Foreskin fibroblast (primary cell): ENCODE measurements at places on chromosomes 6 and 20.
A peak's percentile ranks its signal among the peaks of the same experiment; 100 is the strongest.

DNA sequence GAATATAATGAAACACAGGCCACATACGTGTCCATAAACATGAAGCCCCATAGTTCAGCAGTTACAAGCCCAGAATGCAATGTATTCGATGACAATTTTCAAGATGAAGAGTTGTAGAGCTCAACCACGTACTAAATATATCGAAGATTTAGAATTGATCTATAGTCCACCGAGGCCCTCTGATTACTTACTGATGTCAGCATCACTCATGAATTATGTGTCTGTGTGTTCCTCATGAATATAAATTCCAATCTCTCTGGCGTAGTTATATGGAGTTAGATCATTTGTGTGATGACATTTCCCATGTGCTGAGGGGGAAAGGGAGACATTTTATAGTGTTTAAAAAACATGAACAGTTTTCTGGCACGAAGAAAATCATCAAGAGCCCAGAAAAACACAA lies 97.5 kb downstream of the PFDN4 start:
- DNase-seq, result no peak

DNA sequence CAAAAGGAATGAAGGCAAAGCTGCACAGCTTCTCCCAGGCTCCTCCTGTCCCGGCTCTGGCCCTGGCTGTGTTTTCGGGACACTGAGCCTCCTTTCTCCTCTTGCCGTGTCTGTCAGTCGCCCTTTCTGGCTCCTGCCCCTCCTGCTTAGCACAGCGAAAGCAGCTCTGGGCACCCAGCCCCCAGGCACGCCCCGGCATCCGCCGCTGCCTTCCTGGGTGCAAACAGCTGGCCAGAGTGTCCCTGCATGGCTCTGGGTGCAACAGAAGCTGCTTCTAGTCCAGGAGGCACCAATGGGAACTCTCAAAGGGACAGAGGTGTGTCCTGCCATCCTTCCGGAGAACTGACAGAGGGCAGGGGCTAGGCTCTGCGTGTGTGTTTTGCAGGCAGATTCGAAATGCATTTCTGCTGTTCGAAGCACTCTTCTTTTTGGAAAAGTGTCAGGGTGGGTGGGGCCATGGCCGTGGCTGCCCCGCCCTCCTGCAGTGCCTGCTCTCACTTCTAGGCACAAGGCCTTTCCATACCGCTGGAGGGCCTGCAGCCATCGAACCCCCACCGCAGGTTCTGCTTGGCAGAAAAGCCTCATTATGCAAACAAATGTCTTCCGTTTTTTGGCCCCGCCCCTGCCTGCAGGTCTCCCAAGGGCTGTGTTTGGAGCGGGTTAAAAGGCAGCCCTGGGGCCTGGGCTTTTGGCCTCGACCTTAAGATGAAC lies 15.5 kb downstream of the COL9A3 start:
- DNase-seq, result no peak

GRCh38 chr6:25670208-25670607 lies 18.2 kb downstream of the SCGN start:
- DNase-seq, result no peak

DNA sequence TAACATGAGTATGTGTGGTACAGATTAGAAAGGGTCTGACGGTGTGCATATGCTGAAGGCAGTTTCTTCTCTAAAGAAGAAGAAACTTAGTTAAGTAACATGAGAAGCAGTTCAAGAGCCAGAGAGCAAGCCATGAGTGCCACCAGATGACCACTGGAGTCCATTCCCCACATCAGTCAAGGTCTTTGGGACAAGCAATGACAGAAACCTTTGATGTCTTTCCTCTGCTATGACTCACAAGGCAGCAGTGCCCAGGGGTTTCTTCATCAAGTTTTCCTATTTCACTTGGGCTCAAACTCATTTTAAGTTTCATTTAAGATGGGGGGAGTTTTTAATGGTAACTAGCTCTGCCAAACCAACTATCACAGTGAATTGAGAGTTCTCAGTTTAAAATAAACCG lies 303.8 kb upstream of the TBX18 start:
- DNase-seq, result peak; percentile 37

DNA sequence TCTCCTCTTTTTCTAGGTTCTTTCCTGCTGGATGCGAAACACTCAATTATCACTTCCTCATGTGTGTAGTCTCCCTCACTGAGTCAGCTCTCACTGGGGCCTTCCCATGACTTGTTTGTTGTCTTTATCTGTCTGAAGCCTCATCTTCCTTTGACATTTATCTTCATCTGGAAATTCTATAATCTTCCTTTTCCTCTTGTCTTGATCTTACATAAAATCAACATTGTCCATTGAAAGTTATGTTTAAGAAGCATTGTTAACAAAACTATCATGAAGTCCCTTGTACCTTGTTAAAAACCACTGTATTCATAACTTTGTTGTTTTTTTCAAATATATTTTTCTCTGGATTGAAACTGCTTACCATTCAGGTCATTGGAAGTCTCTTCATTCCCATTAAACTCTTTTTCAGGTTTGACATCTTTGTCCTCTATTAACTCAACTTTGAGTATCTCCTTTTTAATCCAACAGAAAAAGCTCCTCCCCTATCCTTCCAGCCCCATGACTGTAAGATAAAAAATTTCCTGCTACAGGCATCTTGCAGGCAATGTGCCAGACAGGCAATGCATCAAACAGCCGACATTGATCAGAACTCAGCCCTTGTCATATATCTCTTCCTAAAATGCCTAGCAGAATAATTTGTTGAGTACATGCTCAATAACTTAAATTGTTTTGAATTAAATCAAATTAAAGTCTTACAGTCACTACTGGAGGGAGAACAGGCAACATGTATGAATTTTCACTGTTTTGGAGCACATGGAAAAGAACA lies 34.8 kb downstream of the MYLIP start:
- no peak for DNase-seq

- DNase-seq, result peak; percentile 49
Measured at GRCh38 chr6:12353731-12354130, 63.6 kb downstream of the EDN1 start.

DNA sequence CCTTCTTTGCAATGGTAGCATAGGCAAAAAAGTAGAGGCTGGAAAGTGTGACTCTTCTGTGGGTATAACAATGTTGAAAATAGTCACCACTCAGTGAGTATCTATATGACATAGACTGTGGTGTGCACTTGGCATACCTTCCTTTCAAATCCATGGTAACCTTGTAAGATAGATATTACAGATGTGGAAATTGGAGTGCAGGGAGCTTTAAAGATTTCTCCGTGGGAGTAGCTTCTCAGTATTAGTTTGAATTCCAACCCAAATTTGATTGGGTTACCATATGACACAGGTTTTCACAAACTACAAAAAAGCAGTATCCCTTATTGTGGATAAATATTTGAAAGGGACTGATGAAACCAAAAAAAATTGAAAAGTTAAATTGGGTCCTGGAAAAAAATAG lies 163.8 kb downstream of the CLVS2 start:
- no peak for DNase-seq

- peak; percentile 45 for DNase-seq
Measured at GRCh38 chr6:132715204-132715603, 1.3 kb upstream of the VNN1 start.

- DNase-seq, result no peak
Measured at GRCh38 chr6:13026557-13026956, 301.8 kb downstream of the TBC1D7 start.

GRCh38 chr6:137973201-137973600 lies 106.1 kb downstream of the TNFAIP3 start:
- no peak for DNase-seq

GRCh38 chr6:101086473-101086872 lies 205.3 kb upstream of the ASCC3 start:
- DNase-seq, result no peak
